ENCODE measurements at places on chromosomes 11 and 22. TPM values are rescaled to one million over a fixed set of nuclear protein-coding genes. Genes with fewer than 3 reads are reported as not detected.

- H3K27me3 ChIP-seq: no peaks in the 10 kb centered on the region
- DNase-seq: no peak
- H3K4me1 ChIP-seq: no peaks in the 10 kb centered on the region
- no peak overlapping the region for H3K27ac ChIP-seq
These were observed 130.4 kb downstream of the C11orf87 start for GRCh38 chr11:109552376-109552775.

DNA sequence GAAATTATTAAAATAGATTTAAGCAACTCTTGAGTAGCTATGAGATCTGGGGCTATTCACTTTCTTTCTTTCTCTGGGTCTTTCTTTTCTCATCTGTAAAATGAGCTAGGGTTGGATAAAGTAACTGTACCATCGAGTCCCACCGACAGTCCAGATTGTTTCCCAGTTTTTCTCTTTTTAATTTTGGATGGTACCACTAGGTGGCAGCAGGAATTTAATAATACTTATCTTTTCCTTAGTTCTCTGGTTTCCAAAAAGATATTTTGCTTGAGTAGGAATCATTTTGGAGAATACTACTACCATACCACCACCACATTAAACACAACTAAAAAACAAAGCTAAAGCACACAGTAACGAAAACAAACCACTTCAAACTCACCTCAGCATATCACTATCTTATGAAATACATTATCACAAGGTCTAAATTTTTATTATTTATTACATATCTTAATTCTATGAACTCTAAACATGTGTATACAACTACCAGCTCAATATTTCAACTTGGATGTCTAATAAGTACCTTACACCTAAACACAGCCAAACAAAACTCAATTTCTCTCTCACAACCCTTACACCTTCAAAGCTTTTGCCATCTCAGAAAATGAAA, 584.0 kb downstream of the KCNA4 start:
- H3K4me1 ChIP-seq: no peaks in the 10 kb centered on the region
- no peaks in the 10 kb centered on the region for H3K27me3 ChIP-seq
- no peaks in the 10 kb centered on the region for H3K36me3 ChIP-seq

- no peaks in the 10 kb centered on the region for H3K4me1 ChIP-seq
- no peaks in the 10 kb centered on the region for H3K27me3 ChIP-seq
- no peak overlapping the region for H3K4me3 ChIP-seq
- DNase-seq: no peak
- H3K27ac ChIP-seq: no peak overlapping the region
These were observed 43.0 kb upstream of the HIPK3 start for GRCh38 chr11:33214187-33214586.

DNA sequence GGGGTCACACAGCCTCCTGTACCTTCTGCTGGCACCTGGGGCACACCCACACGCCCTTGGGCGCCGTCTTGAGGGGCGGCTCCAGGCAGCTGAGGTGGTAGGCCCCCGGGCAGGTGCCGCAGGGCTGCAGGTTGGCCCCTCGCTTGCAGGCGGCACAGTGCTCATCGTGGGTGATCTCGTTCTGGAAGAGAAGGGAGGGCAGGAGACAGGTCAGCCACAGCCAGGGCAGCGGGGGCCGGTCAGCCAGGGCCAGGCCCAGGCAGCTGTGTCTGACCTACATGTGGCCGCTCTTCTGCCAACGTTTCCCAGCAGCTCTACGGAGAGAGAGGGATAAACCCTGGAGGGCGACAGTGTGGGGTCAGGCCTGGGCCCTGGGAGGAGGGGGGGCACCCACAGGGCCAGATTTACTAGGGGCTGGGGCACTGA, 121.9 kb downstream of the PHF21B start:
- no peak overlapping the region for H3K4me3 ChIP-seq
- H3K36me3 ChIP-seq: no peaks in the 10 kb centered on the region
- DNase-seq: no peak
- no peak overlapping the region for H3K27ac ChIP-seq
- H3K27me3 ChIP-seq: no peaks in the 10 kb centered on the region

Gene CEND1
- 5.5 TPM for total RNA-seq

GRCh38 chr11:128582496-128583366, 4.6 kb downstream of the ETS1 start:
- H3K27ac ChIP-seq: peak overlapping the region; percentile 73
- peak; percentile 89 for DNase-seq
- H3K4me1 ChIP-seq: peaks cover 70% of the 10 kb centered on the region
- no peaks in the 10 kb centered on the region for H3K36me3 ChIP-seq
- H3K27me3 ChIP-seq: no peaks in the 10 kb centered on the region
- H3K4me3 ChIP-seq: peak overlapping the region; percentile 71

- no peak overlapping the region for H3K4me3 ChIP-seq
- no peaks in the 10 kb centered on the region for H3K27me3 ChIP-seq
- H3K36me3 ChIP-seq: no peaks in the 10 kb centered on the region
- DNase-seq: no peak
- H3K27ac ChIP-seq: no peak overlapping the region
These were observed 44.1 kb upstream of the FIBIN start for GRCh38 chr11:26949846-26950245.

Gene HTR3B
- not detected for total RNA-seq

Gene RIC3
- 17.8 TPM for total RNA-seq

DNA sequence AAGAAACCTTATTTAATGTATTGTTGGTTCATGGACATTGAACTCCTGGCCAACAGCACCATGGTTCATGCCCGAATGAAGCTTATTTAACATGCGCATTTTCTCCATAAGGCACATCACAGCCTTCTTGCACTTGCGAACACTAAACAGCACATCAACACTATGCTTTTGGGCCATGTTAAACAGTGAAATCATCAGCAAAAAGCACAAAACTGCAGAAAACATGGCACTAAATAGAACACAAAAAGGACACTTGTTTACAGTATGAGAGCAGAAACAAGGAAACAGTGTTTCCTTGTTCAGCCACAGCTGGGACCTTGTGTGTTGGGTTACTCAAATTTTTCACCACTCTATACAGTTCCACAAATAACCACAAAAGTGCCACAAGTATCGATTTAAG, 122.3 kb downstream of the MSANTD4 start:
- H3K4me3 ChIP-seq: no peak overlapping the region
- DNase-seq: no peak
- H3K36me3 ChIP-seq: no peaks in the 10 kb centered on the region
- H3K27me3 ChIP-seq: no peaks in the 10 kb centered on the region
- H3K4me1 ChIP-seq: no peaks in the 10 kb centered on the region

GRCh38 chr11:2376751-2377451, at the start of gene CD81:
Gene CD81, plus strand, starts transcription at chr11:2377310. Its CDS starts 240 bp downstream, at chr11:2377550.
- no peak for DNase-seq
- peaks cover 11% of the 10 kb centered on the region for H3K4me1 ChIP-seq
- no peaks in the 10 kb centered on the region for H3K27me3 ChIP-seq
- H3K4me3 ChIP-seq: peak within 1 kb of the TSS; percentile 91

DNA sequence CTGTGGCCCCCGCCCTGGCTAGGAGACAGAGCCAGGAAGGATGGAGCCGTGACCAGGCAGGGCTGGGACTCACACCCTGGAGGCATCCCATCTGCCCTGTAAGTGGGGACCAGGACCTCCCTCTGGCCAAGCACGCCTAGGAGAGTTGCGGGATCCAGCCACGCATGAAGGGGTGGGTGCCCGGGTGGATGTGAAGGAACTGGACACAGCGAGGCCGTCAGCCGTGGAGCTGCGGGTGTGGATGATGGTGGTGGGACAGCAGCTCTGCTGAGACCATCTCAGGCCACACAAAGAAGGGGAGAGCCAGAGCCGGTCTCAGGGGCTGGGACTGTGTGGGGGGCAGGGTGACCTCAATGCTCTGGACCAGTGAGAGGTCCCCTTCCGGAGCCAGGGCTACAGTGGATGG, 746.4 kb downstream of the BRD1 start:
- H3K36me3 ChIP-seq: peaks cover 6% of the 10 kb centered on the region
- H3K27me3 ChIP-seq: no peaks in the 10 kb centered on the region
- no peak overlapping the region for H3K4me3 ChIP-seq

Gene MPPED2
- total RNA-seq: 15.8 TPM

DNA sequence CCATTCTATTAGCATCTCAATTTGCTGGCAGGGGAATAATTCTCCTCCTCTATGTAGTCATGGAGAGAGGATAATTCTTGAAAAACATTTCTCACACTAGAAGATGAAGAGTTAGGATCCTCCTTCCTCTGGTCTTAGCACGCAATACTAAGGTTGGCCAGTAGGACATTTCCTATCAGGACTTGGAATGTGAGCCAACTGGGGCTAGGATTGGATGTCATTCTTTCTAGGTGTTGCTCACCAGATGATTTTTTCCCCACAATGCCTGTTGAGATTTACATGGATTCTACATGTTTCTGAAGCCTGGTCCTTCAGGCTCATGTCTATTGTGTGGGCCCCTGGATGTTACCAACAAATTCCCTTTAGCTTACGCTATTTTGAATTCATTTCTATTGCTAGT, 28.0 kb downstream of the SLN start:
- no peak overlapping the region for H3K27ac ChIP-seq
- H3K36me3 ChIP-seq: no peaks in the 10 kb centered on the region
- H3K4me3 ChIP-seq: no peak overlapping the region
- H3K27me3 ChIP-seq: no peaks in the 10 kb centered on the region
- H3K4me1 ChIP-seq: no peaks in the 10 kb centered on the region

Gene VPREB1
- not detected for total RNA-seq

Gene SESN3
- 30.5 TPM for total RNA-seq

Gene PPME1
- 37.2 TPM for total RNA-seq

DNA sequence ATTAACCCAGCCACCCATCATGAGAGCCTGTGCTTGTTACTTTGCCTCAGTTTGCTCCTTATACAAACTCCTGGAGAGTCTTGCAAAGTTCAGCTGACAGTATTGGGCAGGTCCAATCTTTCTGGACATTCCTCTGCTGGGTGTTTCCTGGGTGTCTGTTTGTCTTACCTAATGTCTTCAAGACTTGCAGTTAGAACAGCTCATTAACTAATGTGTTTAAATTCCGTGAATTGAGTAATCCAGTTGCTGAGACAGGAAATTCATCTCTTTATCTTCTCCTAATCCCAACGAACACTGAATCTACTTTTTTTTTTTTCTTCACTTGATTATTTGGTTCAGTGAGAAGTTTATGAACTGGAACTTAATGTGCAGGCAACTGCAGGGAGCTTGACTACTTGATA, 20.6 kb downstream of the BCO2 start:
- no peak for DNase-seq
- no peak overlapping the region for H3K4me3 ChIP-seq
- no peaks in the 10 kb centered on the region for H3K4me1 ChIP-seq
- no peaks in the 10 kb centered on the region for H3K36me3 ChIP-seq

Gene LGR4
- total RNA-seq: 99.6 TPM

DNA sequence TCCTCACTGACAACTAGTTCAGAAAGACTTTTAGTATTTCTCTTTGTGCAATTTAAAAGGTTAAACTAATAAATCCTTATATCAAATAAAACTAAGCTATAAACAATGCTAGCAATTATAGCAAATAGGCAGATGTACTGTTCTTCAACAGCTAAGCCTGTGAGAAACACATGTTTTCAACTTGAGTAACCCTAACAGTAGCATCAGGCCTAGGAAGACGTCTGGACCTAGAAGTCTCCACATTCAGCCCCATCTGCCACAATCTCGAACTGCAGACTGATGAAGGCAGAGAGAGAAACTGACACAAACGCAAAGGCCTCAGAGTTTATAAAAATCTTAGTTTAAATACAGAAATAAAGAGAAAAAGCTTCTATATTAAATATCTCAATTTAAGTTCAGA, 2.5 kb downstream of the ST13 start:
- 0 out of 2 replicates have a peak overlapping the region, but pooled peaks have one; percentile 92 for H3K4me3 ChIP-seq
- H3K4me1 ChIP-seq: peaks cover 29% of the 10 kb centered on the region
- H3K36me3 ChIP-seq: peaks cover 9% of the 10 kb centered on the region
- no peaks in the 10 kb centered on the region for H3K27me3 ChIP-seq
- DNase-seq: no peak

DNA sequence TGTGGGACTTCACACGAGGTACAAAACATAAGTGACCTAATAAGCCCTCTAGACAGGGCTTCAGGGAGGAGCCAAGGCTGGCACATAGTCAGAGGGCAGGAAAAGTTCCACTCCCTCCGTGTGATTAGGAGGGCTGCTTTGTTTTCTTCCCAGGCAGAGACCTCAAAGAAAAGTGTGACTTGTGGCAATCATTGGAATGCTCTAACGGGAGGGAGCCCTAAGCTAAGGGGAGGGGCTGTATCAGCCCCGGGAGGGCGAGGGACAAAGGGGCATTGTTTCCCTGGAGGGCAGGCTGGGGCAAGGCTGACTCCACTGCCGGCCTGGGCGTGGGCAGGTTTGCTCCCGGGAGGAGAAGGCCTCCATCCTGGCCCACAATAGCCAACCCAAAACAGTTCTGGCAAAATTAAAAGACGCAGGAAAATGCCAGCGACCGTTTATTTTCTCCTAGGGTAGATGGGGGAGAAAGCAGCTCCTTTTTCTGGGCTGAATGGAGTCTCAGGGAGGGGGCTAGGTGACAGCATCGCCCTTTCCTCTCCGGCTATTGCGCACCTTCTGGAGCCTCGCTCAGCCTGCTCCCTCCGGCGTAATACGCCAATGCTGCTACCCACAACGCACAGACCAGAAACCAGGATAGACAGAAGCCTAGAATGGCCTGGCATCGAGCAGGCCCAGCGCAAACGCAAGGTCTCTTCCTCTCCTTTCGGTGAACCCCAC, 60.2 kb downstream of the ENDOD1 start:
- H3K4me1 ChIP-seq: peaks cover 7% of the 10 kb centered on the region
- H3K27ac ChIP-seq: no peak overlapping the region
- peaks cover 60% of the 10 kb centered on the region for H3K27me3 ChIP-seq
- DNase-seq: peak; percentile 69
- H3K4me3 ChIP-seq: peak overlapping the region; percentile 82

- H3K4me3 ChIP-seq: no peak overlapping the region
- no peaks in the 10 kb centered on the region for H3K4me1 ChIP-seq
These were observed 8.7 kb downstream of the GLB1L2 start for GRCh38 chr11:134340354-134340964.

GRCh38 chr11:73814812-73815211, 27.1 kb downstream of the MRPL48 start:
- no peak overlapping the region for H3K27ac ChIP-seq
- no peaks in the 10 kb centered on the region for H3K36me3 ChIP-seq
- no peak for DNase-seq
- peaks cover 22% of the 10 kb centered on the region for H3K4me1 ChIP-seq

Gene MYO7A
- 2.3 TPM for total RNA-seq

Gene GAL
- total RNA-seq: 80.9 TPM

GRCh38 chr11:16911186-16911585, 103.0 kb downstream of the PLEKHA7 start:
- H3K36me3 ChIP-seq: no peaks in the 10 kb centered on the region
- DNase-seq: no peak

- no peak for DNase-seq
- H3K27me3 ChIP-seq: no peaks in the 10 kb centered on the region
- H3K4me1 ChIP-seq: no peaks in the 10 kb centered on the region
- no peak overlapping the region for H3K4me3 ChIP-seq
These were observed 19.5 kb downstream of the GNAZ start for GRCh38 chr22:23089633-23090456.

DNA sequence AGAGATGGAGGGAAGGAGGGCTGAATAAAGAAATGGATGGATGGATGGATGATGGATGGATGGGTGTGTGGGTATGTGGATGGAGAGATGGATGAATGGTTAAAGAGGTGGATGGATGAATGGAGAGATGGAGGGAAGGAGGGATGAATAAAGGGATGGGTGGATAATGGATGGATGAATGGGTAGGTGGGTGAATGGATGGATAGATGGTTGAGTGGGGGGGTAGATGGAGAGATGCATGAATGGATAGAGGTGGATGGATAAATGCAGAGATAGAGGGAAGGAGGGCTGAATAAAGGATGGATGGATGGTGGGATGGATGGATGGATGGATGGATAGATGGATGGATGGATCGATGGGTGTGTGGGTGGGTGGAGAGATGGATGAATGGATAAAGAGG, 71.6 kb downstream of the CDKN1C start:
- no peak overlapping the region for H3K27ac ChIP-seq
- no peak overlapping the region for H3K4me3 ChIP-seq
- peaks cover 25% of the 10 kb centered on the region for H3K27me3 ChIP-seq
- DNase-seq: no peak

Gene SOX6
- 0.70 TPM for total RNA-seq

- no peaks in the 10 kb centered on the region for H3K36me3 ChIP-seq
- peaks cover 56% of the 10 kb centered on the region for H3K27me3 ChIP-seq
- peak; percentile 67 for DNase-seq
- H3K4me3 ChIP-seq: peak overlapping the region; percentile 74
These were observed 648 bp downstream of the FOSL1 start for GRCh38 chr11:65899356-65900124.
